ENCODE measurements at places on chromosomes 6 and 20.
A peak's percentile ranks its signal among the peaks of the same experiment; 100 is the strongest.

- no peak for DNase-seq
Measured at GRCh38 chr6:107585815-107586435, 96.0 kb downstream of the SOBP start.

DNA sequence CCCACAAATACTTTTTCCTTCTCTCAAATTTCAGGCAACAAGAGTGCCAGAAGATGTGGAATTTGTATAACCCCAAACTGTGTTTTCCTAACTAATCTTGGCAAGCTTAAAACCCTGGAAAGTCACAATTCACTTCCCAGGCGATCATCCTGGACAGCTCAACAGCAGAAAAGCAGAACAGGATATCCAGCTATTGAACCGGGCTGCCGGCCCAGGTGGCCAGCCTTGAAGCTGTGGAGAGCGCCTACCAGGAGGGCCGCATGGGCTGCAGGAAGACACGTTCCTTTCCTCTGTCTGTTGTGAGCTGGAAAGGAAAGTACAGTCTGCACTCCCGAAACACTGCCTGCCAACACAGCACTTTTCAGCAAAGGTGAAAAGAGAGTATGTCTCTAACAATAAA lies 719.7 kb upstream of the MARCKS start:
- no peak for DNase-seq

GRCh38 chr6:168043848-168044415 lies 35.1 kb downstream of the FRMD1 start:
- no peak for DNase-seq

GRCh38 chr6:90098001-90098531 lies 198.6 kb downstream of the BACH2 start:
- no peak for DNase-seq

- no peak for DNase-seq
Measured at GRCh38 chr6:156691018-156691417, 86.2 kb upstream of the ARID1B start.

DNA sequence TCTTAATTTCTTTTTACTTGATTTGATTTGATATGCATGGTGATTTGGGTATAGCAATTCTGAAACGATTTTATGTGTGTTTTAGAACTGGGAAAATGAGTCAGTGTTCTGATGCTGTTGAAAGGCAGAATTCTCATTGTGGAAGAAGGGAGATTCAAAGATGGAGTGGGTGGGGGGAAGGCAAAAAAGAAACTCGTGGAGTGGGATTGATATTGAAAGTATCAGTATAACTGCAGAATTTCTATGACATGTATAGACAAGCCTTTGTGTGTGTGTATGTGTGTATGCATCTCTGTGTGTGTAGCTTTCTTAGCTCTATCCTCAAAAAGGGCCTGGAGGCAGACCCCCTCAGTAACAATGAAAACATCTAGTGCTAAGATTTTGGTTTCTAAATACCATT lies 184.3 kb upstream of the OLIG3 start:
- DNase-seq = peak; percentile 33

DNA sequence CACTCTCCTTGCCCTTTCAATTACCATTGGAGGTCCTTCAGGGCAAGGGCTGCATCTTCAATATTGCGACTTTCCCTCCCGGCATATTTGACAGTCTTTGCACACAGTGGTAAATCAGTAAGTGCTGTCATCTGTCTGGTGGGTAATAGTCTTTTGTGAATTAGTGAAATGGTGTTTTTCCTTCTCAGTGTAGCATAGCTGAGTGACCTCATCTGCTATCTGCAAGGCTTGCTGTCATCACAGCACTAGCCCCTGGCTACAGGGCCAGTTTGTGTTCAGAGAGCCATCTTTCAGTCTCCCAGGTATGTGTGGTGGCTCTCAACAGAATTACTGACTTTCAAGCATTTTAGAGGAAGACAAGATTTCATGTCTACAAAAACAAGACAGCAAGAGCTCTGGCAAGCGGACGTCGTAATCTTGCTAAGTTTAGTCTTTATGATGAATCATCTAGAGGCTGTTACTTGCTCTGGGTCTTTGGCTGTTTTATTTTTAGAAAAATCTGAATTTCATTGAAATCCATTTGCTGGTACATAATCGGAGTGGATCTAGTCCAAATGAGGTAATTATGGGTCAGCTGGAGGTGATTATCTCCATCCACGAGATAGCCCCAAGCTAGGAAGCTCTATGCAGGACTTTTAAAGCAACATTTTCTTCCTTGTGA lies 528.9 kb downstream of the EPM2A start:
- DNase-seq = no peak

GRCh38 chr6:23308166-23308565 lies 738.8 kb downstream of the HDGFL1 start:
- DNase-seq = no peak

- DNase-seq = no peak
Measured at GRCh38 chr6:127592964-127593363, 16.0 kb downstream of the C6orf58 start.

DNA sequence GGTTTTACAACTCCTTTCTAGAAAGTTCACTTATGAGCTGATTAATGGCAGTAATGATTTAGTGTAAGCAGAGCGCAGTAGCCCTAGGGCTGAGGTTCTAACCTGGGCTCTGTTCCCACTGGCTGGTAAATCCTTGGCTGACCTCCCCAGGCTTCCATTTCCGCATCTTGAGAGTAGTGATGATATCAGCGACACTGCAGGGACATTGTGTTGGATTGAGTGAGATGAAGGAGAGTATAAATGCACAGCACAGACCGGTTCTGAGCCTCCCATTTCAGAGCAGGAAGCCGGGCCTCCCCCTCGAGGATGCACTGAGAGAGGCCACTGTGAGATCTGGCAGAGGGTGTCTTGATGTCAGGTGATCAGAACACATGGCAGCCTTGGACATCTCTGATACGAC lies 477.2 kb upstream of the SULF2 start:
- no peak for DNase-seq

- no peak for DNase-seq
Measured at GRCh38 chr6:92479831-92480230, 939.5 kb downstream of the EPHA7 start.

DNA sequence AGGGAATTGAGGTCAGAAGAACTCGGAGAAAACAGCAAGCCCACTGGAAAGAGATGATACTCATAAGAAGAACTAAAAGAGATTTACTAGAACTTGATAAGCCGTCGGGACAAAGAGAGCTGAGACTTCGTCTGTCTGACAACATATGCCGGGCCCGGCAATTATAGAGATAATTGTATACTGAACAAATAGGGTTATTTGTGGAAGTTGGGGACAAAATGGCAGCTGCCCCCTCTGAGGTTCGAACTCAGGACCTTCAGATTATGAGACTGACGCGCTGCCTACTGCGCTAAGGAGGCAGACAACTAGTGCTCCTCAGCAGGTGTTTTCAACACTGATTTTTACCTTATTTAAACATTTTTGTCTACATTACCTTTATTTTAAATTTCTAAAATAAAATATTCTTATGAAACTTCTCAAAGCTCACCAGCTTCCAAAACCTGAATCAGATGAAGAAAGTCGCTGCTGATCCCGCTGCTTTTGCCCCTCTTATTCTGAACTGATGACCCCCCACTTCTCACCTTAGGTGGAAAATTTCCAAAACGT lies 29.3 kb upstream of the TRIM27 start:
- peak; percentile 62 for DNase-seq

- no peak for DNase-seq
Measured at GRCh38 chr6:133408543-133408942, 167.4 kb downstream of the EYA4 start.

All from activated naive CD4-positive, alpha-beta T cell treated with anti-CD3 and anti-CD28 coated beads, Interleukin-2, amount 50 U/mL, for 72 hours (primary cell).